ENCODE measurements at places on chromosomes 7 and 10.

- DNase-seq: no peak
Measured at GRCh38 chr7:7516156-7516555, 19.5 kb downstream of the COL28A1 start.

GRCh38 chr10:86727470-86727869, 28.9 kb upstream of the BMPR1A start:
- DNase-seq: no peak

DNA sequence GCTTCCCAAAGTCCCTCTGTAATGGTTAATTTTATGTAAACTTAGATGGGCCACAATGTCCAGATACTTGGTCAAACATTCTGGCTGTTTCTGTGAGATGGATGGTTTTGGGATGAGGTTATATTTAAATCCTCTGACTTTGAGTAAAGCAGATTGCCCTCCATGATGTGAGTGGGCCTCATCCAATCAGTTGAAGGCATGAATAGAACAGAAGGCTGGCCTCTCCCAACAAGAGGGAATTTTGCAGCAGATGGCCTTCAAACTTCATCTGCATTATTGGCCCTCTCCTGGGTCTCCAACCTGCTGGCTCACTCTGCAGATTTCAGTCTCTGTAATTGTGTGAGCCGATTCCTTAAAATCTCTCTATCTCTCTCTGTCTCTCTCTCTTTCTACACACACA, 362.3 kb downstream of the GRID1 start:
- DNase-seq: peak; percentile 42

GRCh38 chr10:96978621-96979154, 146.6 kb downstream of the LCOR start:
- no peak for DNase-seq

DNA sequence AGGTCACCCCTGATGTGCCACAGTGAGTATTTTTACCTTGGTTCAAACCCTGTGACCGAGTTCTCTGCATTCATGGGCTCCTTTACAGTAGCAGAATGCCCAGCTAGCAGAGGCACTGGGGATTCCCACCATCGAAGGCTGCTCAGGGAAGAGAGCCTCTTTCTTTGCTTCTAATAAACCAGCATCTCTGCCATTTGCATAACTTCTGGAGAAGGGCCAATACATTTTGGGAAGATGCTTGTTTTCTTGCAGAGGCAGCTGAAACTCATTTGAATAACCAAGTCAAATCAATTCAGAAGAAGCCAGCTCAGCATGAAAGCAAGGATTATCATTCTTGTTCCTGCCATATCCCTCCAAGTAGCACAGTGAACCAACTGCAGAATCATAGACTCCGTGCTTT, 82.9 kb upstream of the WDR11 start:
- no peak for DNase-seq

- DNase-seq: no peak
Measured at GRCh38 chr7:100856871-100857282, 4.4 kb downstream of the SLC12A9 start.

DNA sequence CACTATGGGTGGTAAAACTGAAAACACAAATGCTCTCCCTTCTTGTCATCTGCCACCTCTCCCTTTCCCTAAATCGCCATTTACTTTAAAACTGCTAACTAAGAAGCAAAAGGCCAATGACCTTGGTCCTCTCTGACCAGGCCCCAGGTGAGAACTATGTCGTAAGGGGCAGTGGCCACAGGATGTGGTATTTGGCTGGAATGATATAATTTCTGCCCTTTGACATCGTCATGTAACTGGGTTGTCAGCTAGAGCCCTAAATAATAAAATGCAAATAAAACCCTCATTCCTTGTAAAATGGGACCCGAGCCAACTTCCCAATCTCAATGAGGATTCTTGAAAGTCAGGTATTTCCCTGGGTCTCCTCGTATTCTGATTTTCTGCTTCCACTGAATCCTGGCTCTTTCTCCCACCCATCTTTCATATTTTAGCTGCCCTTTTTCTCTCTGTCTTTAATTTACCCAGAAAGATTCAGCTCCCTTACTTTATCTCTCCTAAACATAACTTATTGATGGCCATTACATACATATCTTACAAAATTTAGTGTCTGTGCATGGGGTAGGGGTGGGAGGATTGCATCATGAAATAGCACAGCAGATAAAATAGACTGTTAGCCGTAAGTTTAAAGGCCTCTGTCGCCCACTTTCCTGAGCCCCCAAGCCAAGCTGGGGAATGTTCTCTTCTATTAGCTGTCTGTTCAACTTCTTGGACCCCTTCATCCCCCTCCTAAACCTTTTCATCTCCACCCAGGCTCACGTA, 3.2 kb upstream of the EEPD1 start:
- DNase-seq: no peak

DNA sequence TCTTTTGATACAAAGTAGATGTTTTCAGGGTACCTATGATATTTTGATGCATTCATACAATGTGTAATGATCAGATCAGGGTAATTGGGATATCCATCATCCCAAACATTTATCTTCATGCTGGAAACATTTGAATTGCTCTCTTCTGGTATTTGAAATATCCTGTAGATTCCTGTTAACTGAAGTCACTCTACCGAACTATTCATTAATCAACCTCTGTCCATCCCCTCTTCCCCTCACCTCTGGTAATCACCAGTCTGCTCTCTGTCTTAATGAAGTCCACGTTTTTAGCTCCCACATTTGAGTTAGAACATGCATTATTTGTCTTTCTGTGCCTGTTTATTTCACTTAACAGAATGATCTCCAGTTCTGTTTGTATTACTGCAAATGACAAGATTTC, 11.3 kb downstream of the MTG1 start:
- no peak for DNase-seq

DNA sequence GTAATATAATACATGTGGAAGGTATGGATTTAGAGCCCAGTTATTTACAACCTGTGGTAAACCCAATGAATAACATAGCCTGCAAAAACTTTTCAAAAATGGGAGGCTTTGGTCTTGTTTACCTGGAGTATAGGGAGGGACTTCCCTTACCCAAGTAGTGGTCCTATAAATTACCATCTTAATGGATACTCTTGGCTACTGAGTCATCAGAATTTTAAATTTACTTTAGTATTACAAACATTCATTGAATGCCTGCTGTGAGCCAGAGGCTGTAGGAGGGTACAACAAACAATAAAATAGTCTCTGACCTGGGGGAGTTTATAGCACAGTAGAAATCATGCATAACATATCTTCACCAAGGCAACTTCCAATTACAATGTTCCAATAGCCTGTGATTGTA, 365.1 kb downstream of the BBS9 start:
- DNase-seq: no peak

DNA sequence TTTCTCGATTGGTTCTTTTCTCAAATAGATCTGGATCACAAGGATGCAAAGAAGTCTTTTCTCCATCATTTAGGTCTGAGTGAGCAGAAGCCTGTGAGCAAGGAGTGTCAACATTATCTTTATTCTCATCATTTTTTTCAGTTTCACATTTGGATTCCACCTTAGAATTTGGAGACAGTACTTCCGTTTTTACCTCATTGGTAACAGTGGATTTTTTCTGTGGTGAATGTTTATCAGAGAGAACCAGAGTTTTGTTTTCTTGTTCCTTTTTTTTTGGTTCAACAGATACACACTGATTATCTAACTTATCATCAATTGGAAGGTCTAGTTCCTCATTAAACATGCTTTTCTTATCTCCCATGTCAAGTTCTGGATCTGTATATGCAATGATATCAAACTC, 151.3 kb downstream of the GALNT11 start:
- DNase-seq: no peak

DNA sequence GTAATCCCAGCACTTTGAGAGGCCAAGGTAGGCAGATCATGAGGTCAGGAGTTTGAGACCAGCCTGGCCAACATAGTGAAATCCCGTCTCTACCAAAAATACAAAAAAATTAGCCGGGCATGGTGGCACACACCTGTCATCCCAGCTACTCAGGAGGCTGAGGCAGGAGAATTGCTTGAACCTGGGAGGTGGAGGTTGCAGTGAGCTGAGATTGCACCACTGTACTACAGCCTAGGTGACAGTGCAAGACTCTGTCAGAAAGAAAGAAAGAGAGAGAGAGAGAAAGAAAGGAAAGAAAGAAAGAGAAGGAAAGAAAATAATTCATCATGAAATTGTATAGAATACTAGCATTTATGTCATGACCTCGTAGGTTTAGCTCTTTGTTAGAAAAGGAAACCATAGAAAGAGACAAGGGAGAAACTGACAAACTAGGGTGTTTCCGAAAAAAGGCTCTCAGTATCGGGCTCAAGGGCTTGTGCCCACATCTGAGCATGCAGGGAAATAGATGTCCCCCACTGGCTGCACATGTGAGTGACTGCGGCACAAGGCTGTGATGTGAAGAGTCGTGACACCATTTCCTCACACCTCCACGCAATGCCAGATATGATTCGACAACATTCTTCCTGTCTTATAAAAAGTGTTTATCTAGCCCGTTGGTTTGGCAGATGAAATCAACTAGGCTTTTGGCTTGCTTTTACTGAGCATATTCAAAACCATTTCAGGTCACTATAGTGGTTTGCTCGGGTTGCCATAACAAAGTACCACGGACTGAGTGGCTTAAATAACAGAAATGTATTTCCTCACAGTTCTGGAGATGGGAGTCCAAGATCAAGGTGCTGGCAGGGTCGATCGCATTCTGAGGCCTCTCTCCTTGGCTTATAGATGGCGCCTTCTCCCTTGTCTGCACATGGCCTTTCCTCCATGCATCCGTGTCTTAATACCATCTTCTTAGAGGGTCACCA, 2.0 kb downstream of the SRGN start:
- no peak for DNase-seq

GRCh38 chr7:98823226-98823625, 46.6 kb downstream of the TMEM130 start:
- no peak for DNase-seq

DNA sequence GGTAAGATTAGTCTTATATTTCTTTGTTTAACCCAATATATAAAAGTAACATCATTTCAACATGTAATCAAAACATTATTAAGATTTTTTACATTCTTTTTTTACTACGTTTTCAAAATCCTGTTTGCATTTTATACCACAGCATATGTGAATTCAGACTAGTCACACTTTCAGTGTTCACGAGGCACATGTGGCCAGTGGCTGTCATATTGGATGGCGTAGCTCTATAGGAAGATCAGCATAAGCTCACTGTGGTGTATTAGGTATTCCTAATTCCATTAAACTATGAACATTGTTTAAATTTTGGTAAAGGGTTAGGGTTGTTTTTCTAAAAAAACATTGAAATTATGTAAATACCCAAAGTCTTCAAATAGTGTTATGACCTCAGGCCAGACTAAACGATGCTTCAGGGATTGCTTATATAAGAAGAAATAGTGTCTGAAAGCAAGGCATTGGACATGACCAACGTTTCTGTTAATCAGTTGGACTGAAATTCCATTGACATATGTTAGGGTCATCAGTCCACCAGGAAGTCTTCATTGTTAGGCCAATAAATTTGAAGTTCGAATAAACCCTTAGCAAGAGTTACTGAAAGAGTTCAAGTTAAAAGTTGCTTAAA, 97.0 kb downstream of the BICC1 start:
- DNase-seq: no peak

DNA sequence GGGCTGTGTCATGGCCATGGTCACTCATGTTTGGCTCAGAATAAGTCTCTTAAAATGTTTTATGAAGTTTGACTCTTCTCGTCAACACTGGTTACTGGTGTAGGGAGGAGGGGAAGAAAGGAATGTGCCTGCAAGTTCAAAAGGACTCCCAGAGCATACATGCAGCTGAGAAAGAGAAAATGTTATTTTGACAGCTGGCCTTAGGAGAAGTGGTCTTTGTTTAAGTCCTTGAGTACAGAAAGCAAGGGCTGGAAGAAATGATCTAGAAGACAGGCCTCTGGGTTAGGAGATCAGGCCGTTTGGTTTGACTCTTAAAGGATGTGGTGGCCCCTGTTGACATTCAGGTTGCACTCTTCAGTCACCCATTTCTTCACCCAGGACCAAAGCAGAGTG, 245.5 kb downstream of the REEP3 start:
- DNase-seq: no peak

GRCh38 chr10:27743012-27743876, 2.4 kb downstream of the MKX start:
- DNase-seq: peak; percentile 32

DNA sequence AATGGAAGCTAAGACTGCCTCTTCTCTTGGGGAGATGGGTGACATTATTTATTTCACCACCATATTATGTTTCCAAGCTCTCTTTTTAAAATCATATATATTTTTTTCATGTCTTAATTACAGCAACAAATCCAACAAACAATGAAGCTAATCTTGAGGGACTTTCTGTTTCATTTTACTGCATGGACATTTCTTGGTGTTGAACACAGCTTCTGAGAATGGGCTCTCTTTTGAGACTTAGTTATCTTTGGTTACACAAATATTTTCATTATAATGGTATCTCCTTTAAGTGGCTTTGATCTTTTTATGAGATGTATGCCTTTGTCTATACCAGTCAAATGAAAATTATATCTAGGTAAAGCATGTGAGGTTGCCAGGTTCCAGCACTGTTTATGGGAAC, 210.0 kb upstream of the LRRN3 start:
- DNase-seq: no peak

- DNase-seq: no peak
Measured at GRCh38 chr10:92997620-92998019, 63.0 kb upstream of the CYP26C1 start.

GRCh38 chr7:50431722-50432305, 18.3 kb downstream of the FIGNL1 start:
- no peak for DNase-seq

DNA sequence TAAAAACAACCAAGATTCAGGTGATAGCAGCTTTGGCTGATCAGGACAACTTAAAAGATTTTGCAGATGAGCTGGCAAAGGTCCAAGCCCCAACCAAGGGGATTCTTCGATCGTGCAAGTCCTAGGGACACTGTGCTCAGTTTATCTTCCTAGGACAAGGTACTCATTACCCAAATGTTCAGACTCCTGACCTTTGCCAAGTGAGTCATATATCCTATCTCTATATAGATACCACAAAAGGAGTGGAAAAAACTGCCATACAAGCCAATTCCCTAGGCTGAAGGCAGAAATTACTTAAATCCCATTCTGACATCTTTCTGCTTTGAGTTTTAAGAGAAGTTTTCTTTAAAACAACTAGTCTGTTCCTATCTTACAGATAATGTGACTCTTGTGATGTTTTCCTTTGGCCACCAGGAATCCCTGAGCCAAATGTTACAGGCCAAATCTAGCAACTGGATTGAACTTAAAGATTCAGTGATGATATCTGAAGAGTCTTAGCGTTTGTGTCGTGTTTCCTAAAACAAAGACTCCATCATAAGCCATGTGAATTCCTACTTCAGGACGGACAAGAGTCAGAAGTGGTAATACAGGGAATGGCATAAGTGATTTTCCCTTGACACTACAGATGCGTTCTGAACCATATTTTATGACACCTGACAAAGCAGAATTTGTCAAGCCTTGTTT, 142.6 kb upstream of the ASAH2 start:
- DNase-seq: no peak

DNA sequence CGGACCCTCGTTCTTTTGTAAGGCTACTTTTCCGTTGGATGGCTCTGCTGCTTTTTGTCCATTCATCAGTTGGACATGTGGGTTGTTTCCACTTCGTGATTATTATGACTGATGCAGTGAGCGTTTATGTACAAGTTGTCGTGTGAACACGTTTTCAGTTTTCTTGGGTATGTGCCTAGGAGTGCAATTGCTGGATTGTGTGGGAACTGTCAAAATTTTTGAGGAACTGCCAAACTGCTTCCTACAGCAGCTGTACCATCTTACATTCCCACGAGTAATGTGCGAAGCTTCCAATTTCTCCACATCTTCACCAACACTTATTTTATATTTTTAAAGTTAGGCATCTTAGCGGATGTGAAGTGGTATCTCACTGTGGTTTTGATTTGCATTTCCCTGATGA, 10.4 kb downstream of the FKBP6 start:
- DNase-seq: no peak

GRCh38 chr7:100428967-100429636, 529 bp upstream of the MEPCE start:
- peak; percentile 100 for DNase-seq

- no peak for DNase-seq
Measured at GRCh38 chr7:109901926-109902325, 1189.0 kb upstream of the LRRN3 start.
